Ascending aorta (tissue), 2 donors: ENCODE measurements at places on chromosomes 1 and 21. TPM values are rescaled to one million over a fixed set of nuclear protein-coding genes. Genes with fewer than 3 reads are reported as not detected.

DNA sequence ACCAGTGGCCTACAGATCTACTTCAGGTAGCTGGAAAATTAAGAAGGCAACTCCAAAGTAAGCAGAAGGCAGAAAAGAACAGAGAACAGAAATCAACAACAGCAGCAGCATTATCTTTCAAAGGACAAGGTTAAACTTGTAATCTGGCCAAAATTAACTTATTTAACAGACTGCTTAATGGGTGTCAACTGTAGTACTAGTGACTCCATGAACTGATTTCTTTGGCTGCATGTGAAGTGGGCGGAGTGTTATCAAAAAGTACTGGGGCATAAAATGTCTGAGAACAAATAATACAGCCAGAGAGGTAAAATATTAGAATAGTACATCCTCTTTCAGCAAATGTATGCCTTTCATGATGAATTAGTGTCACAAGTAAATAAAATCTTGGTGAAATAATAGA lies 24.6 kb upstream of the NADK start:
- no peak overlapping the region for H3K27ac ChIP-seq
- H3K4me3 ChIP-seq = no peak overlapping the region
- H3K27me3 ChIP-seq = no peaks in the 10 kb centered on the region

DNA sequence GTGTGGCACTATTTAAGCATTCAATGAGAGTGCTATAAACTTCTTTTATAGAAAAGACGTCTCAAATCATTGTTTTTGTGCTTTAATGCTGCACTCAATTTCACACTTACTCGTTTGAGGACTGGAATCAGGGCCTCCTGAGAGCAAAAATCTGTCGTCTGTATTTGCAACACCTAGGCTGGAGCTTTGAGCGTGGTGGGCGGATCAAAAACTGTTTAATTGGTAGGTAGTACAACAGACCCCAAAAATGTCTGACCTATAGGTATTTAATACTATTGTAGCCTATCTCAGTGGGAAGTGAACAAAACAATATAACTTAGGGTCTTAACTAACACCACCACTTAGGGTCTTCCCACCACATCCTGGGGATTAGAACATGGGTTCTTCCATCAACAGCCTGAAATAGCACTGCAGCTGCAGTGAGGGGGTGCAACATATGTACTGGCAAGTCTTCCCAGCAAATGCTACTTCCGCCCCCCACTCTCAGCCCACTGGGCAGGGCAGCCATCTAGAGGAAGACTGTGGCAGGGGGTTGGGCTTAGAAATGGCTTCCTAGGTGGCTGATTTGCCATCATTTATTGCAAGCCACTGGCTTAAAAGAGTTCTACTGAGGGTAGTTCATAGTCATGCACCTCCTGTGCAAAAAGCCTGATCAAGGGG lies 48.3 kb downstream of the CD46 start:
- peaks cover 48% of the 10 kb centered on the region for H3K36me3 ChIP-seq
- no peak overlapping the region for H3K4me3 ChIP-seq
- no peak for DNase-seq
- peaks cover 13% of the 10 kb centered on the region for H3K4me1 ChIP-seq
- H3K27me3 ChIP-seq = no peaks in the 10 kb centered on the region
- H3K27ac ChIP-seq = no peak overlapping the region

DNA sequence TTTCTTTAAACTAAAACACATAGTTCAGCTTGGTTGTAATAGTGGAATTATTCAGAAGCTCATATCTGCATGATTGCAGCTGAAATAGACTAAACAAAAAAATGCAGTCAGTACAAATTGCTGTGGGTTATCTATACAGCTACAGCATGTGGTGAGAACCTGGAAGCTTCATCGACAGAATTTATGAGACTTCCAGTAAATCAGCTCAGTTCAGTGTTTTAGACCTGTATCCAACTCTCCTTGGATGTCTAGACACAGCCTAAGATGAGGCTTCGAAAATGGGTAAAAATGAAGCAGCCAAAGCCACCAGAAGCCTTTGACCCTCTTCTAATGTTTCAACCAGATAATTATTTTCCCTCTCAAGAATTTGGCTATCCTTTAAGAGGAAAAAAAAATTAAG lies 127.1 kb upstream of the C1orf105 start:
- no peak overlapping the region for H3K4me3 ChIP-seq
- H3K4me1 ChIP-seq = no peaks in the 10 kb centered on the region
- H3K27ac ChIP-seq = no peak overlapping the region
- no peaks in the 10 kb centered on the region for H3K27me3 ChIP-seq
- no peaks in the 10 kb centered on the region for H3K36me3 ChIP-seq

DNA sequence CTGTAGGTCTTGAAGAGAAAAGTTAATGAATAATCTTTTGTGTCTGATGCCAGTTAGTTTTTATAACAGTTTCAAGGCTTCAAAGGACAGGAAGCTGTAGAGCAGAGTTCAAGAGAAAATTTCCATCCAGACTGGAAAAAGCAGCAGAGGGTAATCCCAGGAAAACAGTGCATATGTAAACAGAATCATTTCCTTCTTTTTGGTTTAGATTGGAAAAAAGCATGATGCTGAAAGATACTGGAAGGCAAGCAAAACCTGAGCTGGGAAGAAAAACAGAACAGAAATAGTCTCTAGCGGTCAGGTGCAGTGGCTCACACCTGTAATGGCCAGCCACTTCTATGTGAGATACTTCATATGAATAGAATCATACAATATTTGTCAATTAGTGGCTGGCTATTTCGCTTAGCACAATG lies 71.9 kb downstream of the ZSWIM5 start:
- no peaks in the 10 kb centered on the region for H3K27me3 ChIP-seq
- no peak overlapping the region for H3K4me3 ChIP-seq
- no peaks in the 10 kb centered on the region for H3K4me1 ChIP-seq
- DNase-seq = no peak

The GOLPH3L gene
- total RNA-seq = 14.7 TPM

DNA sequence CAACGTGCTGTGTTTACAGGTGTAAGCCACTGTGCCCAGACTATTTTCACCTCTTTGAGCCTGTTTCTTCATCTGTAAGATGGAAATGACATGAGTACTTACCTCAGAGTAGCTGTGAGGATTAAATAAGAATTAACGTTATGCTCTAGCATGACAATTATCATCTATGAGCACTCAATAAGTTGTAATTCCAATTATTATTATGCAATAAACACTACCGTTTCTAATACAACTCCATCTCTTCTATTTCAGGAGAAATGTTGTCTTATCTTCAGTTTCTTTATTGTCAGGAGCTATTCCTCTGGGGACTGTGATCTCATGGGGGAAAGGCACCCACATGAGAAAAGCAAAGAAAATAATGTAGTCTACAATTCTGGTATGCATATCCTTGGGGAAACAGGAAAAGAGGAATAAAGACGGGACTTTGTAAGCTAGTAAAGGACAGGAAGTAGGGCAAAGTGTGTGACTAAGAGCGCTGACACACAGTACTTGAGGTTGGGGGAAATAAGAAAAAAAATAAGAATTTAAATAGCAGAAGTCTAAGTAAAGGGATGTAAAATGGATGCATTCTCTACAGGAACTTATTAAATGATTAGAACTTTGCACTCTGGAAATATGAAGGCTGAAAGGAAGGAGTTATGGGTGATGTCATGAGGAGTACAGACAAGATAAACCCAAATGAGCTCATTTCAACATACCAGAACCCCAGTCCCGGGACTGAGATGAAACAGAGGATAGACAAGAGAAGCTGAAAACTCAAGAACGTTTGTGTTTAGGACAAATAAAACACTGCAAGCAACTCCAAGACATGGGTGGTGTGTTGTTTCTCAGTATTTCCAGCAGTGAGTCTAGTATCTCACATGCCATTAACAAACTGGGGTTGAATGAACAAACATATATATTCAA lies 9.8 kb downstream of the PHC2 start:
- H3K4me1 ChIP-seq = no peaks in the 10 kb centered on the region
- no peak overlapping the region for H3K4me3 ChIP-seq
- H3K36me3 ChIP-seq = no peaks in the 10 kb centered on the region
- no peak for DNase-seq

DNA sequence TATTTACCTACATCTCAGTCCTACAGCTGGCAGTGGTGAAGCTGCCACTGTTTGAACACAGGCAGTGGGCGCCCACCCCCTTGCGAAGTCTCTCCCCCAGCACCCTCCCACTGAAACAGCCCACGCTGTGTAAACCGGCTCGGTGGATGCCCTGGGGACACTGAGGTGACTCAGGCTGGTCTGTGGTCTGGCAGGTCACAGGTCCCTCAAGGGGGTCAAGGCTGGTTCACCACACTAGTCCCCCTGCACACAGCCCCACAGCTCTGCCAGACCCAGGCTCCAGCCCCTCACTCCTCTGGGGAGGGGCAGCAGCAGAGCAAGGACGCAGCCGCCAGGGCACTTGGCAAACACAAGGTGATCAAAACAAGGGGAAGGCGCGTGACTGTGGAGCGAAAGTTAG lies 7.6 kb downstream of the CHD5 start:
- DNase-seq = no peak

- no peak overlapping the region for H3K4me3 ChIP-seq
- H3K27ac ChIP-seq = no peak overlapping the region
- no peaks in the 10 kb centered on the region for H3K36me3 ChIP-seq
- no peak for DNase-seq
Observed at GRCh38 chr1:185016880-185017279, 28.5 kb upstream of the RNF2 start.

The CELA3B gene
- not detected for total RNA-seq

DNA sequence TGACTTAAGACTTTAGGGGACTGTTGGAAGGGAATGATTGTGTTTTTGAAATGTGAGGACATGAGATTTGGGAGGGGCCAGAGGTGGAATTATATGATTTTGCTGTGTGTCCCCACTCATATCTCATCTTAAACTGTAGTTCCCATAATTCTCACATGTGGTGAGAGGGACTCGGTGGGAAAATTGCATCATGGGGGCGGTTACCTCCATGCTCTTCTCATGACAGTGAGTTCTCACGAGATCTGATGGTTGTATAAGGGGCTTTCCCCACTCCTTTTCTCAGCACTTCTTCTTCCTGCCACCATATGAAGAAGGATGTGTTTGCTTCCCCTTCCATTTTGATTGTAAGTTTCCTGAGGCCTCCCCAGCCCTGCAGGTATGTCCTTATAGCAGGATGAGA lies 35.0 kb upstream of the SCAF4 start:
- H3K27ac ChIP-seq = no peak overlapping the region
- no peak for DNase-seq
- no peaks in the 10 kb centered on the region for H3K36me3 ChIP-seq

The ANGPTL3 gene
- not detected for total RNA-seq

DNA sequence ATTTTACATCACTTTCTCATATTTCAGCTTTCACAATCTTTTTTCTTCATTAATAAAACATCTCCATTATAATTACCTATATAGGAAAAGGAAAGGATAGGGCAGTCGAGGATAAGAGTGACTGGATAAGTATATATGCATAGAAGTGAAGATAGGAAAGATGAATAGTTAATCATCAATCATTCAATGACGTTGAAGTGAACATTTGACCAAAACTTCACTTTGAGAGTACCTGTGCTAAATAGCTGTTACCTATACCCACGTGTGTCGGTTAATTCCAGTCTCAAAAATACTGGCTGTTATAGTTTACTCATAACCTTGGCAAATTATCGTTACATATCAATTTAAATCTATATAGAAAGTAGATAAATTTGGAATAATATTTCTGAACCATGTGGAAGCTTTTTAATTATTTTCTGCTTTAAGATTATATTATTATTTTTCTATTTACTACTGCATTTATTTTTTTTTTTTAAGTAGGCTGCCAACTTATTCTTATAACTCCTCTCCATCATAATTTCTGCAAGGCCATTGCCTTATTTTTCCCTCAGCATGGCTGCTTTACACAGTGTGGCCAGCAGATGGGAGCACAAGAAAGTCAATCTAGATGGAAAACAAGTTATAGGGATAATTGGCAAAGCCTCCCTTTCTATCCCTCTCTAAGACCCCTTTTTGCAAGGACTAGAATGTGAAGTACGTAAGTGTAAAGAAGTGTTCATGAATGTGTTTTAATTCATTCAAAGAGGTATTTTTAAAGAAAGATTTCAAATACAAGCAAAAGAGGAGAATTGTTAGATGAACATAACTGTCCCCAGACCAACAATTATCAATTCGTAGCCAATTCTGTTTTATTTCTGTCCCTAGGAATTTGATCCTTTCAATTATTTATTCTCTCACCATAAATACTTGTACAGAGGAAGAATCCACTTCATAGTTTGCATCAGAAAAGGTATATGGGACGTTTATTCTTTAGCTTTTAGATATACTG lies 290.4 kb downstream of the KCNT2 start:
- DNase-seq = no peak
- H3K4me3 ChIP-seq = no peak overlapping the region
- no peaks in the 10 kb centered on the region for H3K36me3 ChIP-seq
- no peak overlapping the region for H3K27ac ChIP-seq
- H3K4me1 ChIP-seq = no peaks in the 10 kb centered on the region

The ZNF683 gene
- total RNA-seq = not detected

The SELL gene
- 1.9 TPM for total RNA-seq
